ENCODE measurements at places on chromosomes 2 and 18. TPM values are rescaled to one million over a fixed set of nuclear protein-coding genes. Genes with fewer than 3 reads are reported as not detected.

The CNGA3 gene
- not detected for total RNA-seq

The CPS1 gene
- 4.9 TPM for total RNA-seq

The MSH6 gene
- 12.2 TPM for total RNA-seq

The C1GALT1C1L gene
- total RNA-seq = 2.6 TPM

The CRYBA2 gene
- 26.4 TPM for total RNA-seq

The ADAM23 gene
- under 0.01 TPM for total RNA-seq

The PDCD1 gene
- total RNA-seq = 1.3 TPM

- no peaks in the 10 kb centered on the region for H3K4me1 ChIP-seq
- no peaks in the 10 kb centered on the region for H3K27me3 ChIP-seq
- DNase-seq = no peak
- no peak overlapping the region for H3K27ac ChIP-seq
- no peaks in the 10 kb centered on the region for H3K36me3 ChIP-seq
- no peak overlapping the region for H3K4me3 ChIP-seq
Measured at GRCh38 chr2:105538840-105539239, 140.0 kb upstream of the FHL2 start.

- DNase-seq = no peak
- H3K4me3 ChIP-seq = no peak overlapping the region
- H3K4me1 ChIP-seq = no peaks in the 10 kb centered on the region
- H3K27ac ChIP-seq = no peak overlapping the region
- H3K36me3 ChIP-seq = no peaks in the 10 kb centered on the region
Measured at GRCh38 chr2:143907801-143908200, 612.1 kb downstream of the ZEB2 start.

DNA sequence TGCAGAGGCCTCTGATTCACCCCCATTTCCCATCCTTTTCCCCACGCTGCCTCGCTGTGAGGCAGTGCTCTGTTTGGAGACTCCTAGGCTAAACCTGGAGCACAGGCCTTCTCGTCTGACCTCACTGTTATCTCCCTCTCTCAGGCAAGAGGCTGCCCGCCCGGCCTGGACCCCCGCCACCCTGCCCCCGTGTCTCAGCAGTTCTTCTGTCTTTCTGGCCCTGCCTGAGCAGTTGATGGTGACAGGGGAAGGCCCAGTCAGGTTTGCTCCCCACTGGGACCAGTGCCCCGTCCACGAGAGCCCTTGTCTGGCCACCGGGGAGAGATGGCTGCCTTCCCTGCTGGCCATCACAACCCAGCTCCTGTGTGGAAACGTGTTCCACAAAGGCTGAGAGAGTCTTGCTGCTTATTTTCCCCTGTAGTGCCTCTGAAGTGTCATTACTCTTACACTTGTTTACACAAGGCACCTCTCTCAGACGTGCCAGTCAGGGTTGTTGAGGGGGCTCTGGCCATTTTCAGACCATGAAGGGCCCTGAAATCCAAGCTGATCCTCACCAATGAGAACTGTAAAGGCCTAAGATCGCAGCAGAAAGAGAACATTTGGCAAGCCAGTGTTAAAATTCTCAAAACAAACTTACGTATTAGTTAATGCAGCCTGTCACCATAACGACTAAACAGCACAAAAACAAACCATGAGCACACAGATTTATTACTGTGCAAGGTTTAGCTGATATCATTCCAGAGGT, 210.9 kb downstream of the NDUFA10 start:
- DNase-seq = peak; percentile 3
- no peaks in the 10 kb centered on the region for H3K27me3 ChIP-seq
- H3K4me1 ChIP-seq = no peaks in the 10 kb centered on the region
- no peak overlapping the region for H3K4me3 ChIP-seq
- no peaks in the 10 kb centered on the region for H3K36me3 ChIP-seq

GRCh38 chr2:240132651-240132980, 3.5 kb downstream of the COPS9 start:
- no peak for DNase-seq
- H3K36me3 ChIP-seq = peaks cover 12% of the 10 kb centered on the region
- no peaks in the 10 kb centered on the region for H3K27me3 ChIP-seq
- no peak overlapping the region for H3K4me3 ChIP-seq
- H3K27ac ChIP-seq = no peak overlapping the region

DNA sequence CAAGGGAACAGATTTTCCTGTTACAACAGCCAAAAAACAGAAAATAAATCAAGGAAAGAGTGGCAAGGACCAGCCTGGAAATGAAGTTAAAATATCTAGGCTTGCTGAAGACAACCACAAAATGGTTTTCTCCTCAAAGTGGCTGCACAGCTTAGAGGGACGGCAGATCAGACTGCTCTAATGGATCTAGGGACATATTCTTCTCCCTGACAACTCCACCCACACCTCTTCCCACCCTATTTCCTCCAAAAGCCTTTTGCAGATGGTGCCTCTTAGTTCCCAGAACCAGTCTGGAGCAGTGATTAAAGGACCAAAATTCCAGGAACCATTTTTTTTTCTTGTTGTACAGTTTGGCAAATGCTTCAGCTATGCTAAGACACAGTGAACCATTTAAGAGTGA, 220.2 kb upstream of the SIX2 start:
- DNase-seq = no peak
- no peak overlapping the region for H3K4me3 ChIP-seq
- no peaks in the 10 kb centered on the region for H3K4me1 ChIP-seq
- no peak overlapping the region for H3K27ac ChIP-seq
- H3K36me3 ChIP-seq = no peaks in the 10 kb centered on the region
- H3K27me3 ChIP-seq = no peaks in the 10 kb centered on the region

- no peak overlapping the region for H3K27ac ChIP-seq
- no peaks in the 10 kb centered on the region for H3K27me3 ChIP-seq
- no peaks in the 10 kb centered on the region for H3K4me1 ChIP-seq
Measured at GRCh38 chr2:85308896-85309555, 18.8 kb downstream of the TGOLN2 start.

All from body of pancreas (tissue), 4 donors.